ENCODE measurements at places on chromosomes 2 and 18.

DNA sequence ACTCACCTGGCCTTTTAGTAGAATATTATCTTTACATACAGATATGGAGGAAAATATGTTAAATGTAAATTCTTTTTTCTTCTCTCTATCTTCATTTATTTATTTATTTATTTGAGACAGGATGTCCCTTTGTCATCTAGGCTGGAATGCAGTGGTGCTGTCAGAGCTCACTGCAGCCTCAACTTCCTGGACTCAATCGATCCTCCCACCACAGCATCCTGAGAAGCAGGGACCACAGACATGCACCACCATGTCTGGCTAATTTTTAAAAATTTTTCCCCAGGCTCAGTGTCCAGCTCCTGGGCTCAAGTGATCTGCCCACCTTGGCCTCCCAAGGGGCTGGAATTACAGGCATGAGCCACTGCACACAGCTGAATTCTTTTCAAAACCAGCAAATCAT, 20.3 kb downstream of the KYNU start:
- DNase-seq = no peak

DNA sequence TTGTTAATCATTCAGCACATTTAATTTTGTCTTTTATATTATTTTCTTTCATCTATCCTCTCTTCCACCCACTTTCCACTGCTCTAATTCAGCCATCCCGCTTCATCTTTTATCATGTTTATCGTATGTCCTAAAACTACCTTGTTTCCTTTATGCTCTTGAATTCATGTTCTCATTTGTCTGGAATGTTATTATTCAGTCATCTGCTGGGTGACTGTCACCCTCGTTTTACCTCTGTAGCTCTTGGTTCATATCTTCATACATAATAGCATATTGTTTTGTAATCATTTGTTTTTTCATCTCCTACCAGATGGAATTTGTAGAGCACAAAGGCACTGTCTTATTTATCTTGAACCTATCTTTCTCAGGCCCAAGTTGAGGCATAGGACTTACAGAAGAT, 37.0 kb downstream of the SMCHD1 start:
- DNase-seq = no peak

DNA sequence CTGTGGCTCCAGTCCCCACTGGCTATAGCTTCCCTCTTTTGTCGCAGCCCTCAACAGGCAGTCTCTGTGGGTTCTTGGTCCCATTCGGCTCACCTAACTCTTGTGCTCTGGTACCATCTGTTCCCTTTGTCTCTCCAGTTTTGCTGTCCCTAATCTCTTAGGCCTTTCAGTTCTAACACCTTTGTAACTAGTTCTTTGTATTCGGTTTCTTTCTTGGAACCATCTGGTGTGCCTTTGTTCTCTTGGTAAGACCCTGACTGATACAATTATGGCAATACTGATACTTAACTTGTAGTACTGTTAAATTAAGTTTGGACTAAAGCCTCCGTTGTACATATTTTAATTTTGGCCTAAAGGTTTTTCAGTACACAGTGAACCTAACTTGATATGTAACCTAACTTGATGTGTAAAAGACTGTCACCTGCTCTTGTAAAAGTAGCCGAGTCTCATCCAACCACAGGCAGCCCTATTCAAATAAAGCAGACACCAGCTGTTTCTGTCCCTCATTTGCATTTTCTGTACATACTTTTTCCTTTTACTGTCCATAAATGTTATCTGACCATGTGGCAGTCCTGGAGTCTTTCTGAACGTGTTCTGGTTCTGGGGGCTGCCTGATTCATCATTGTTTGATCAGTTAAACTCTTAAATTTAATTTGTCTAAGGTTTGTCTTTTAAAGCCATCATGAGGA, 4.8 kb upstream of the MRPL44 start:
- no peak for DNase-seq

DNA sequence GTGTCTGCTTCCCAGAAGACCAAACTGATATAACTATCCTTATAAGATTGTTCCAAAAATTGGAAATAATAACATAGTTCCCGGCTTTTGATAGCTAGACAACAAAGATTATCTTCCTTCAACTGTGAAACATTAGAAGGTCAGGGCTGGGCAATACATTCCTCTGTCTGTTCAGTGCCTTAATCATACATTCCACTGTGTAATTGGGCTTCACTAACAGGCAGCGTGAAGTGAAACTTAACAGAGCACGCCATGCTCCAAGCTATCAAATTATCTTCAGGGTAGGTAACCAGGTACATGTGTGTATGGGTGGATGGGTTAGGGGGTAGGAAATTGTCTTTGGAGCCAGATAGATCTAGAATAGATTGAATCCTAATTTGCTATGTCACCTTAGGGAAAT, 23.5 kb upstream of the ARL5A start:
- no peak for DNase-seq

DNA sequence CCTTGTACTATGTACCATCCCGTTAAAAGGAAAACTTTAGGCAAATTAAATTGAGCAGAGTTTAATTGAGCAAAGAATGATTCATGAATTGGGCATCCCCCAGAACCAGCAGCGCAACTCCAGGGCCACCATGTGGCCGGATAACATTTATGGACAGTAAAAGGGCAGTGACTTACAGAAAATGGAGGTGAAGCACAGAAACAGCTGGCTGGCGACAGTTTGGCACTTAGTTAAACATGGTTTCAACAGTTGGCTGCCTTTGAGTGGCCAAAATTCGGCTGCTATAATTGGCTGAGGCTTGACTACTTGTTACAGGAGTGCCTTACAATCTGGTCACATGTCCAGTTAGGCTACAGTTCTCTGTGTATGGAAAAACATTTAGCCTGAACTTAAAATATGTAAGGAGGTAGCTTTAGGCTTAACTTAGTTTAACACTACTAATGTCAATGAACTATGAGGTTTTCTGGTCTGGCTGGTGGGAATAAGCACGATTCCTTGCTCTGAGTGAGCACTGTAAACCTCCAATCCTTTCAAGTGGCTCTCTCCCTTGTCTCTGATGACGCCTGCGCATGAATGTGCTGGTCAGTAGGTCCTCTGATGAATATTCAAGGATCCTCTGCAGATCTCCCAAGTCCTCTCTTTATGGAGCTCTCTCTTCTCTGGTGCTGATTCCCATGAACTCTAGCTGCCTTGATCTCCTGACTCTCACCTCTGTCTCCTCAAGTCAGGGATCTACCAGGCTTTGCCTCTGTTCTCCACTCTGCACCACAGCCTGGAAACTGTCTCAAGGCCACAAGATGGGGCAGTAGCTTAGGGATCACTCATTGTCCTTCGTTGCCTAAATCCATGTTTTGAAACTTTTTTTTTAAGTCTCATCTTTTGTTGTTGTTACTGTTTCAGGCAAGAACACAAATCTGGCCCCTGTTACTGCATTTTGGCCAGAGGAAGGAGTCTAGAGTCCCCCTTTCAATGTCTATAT, 24.4 kb upstream of the RAB31 start:
- peak; percentile 75 for DNase-seq

All from NB4 (cell line).